ENCODE measurements at places on chromosomes 16 and 17. TPM values are rescaled to one million over a fixed set of nuclear protein-coding genes. Genes with fewer than 3 reads are reported as not detected.

Gene TBC1D3E
- not detected for total RNA-seq

Gene CHRNE
- total RNA-seq, result 0.44 TPM

Gene GGT6
- total RNA-seq, result 6.9 TPM

Gene GFAP
- 90.3 TPM for total RNA-seq

Gene CCL16
- total RNA-seq, result not detected

Gene TEDC2
- 7.0 TPM for total RNA-seq

Gene CD300C
- not detected for total RNA-seq

Gene SRCIN1
- 14.8 TPM for total RNA-seq

Gene TP53TG3C
- total RNA-seq, result not detected

Gene DYNLRB2
- 0.93 TPM for total RNA-seq

Gene WFIKKN2
- total RNA-seq, result 8.5 TPM

Gene PABPN1L
- total RNA-seq, result 0.38 TPM

Gene TNFSF13
- total RNA-seq, result 7.6 TPM

Gene HIGD1B
- not detected for total RNA-seq

Gene APOH
- not detected for total RNA-seq

Gene TAT
- total RNA-seq, result not detected

Gene DPEP2NB
- total RNA-seq, result not detected
